CD4-positive, alpha-beta T cell treated with Interleukin-12 subunit alpha and Interleukin-12 subunit beta, for 1 hour (primary cell): ENCODE measurements at places on chromosomes 1 and 21.

GRCh38 chr1:113976609-113977278 is 2.5 kb upstream of the OLFML3 start:
- no peak for DNase-seq

DNA sequence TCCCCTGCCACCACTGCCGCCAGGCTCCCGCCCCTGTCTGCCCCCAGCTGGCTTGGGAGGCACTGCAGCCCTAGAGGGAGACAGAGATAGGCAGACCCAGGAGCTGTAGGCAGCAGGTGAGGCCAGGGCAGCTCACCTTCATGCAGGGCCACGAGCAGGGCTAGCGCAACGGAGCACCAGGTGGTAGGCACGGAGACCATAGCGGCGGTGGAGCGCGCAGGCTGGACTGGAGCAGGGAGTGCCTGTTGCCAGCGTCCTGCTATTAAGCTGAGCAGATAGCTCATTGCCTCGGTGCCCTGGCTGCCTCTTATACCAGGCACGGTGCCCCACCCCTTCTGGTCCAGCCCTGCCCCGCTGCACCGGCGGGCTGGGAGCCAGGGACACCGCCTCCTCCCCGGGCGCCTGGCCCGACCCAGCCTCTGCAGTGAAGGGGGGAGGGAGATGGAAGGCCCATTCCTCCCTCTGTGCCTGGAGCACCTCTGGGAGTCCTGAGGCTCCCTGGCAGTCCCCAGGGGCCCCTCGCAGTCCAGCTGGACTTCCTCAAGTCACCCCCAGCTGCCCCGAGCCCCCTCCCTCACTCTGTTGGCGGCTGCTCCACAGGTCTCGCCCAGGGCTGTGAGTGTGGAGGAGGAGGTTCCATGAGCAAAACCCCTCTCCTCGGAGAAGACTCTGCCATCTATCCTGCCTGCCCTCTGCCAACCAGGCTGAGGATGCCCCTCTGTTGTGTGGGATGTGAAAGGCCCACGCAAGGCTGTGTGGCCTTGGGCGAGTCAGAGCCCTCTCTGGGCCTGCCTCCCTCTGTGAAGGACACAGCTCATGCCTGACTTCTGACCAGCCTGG is at the start of gene EDN2:
Gene EDN2, minus strand, starts transcription at position 282 of the 840 bp plus-strand sequence. Its CDS starts 82 bp downstream, at position 200.
- no peak for DNase-seq

DNA sequence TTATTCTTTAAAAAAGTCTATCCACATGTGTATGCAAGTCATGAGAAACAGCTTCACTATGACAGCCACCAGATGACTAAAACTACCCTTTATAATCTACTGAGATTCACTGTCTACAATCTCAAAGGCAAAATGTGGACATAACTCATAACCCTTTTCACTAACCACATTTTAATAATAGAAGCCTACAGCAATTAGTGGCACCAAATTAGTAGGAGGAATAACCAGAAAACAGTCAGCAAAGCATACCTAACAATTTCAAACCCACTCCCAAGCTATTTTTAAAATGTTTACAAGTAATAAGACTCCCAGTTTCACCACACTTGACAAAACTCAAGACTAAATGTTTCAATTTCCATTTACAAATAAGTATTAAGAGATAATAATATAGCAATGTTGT is 442.9 kb downstream of the PTPRC start:
- DNase-seq: no peak

DNA sequence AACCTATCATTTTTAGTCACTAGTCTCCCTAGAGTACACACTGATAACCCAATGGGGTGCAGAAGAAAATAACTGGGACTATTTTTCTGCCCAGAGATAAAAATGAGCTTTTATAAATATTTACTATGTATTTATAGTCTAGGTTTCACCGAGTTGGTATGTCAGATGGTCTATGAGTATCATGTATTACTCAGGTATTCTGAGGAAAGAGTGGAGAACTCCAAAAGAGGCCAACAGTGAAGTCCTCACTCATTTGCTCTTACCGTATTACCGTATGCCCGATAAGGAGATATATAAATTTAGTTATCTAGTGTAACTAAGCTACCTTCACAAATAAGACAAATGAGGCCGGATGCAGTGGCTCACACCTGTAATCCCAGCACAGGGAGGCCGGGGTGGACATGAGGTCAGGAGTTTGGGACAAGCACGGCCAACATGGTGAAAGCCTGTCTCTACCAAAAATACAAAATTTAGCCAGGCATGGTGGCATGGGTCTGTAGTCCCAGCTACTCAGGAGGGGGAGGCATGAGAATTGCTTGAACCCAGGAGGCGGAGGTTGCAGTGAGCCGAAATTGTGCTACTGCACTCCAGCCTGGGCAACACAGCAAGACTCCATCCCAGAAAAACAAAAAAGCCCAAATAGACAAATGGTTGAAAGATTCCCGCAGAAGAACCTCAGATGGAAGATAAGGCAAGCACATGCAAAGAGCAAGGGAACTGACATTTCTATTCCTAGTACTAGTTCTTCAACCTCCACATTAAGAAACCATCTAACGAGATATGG is 15.6 kb downstream of the CSDE1 start:
- DNase-seq: no peak

GRCh38 chr21:17903029-17903806 is 84.1 kb upstream of the C21orf91 start:
- peak; percentile 62 for DNase-seq

GRCh38 chr1:209662879-209663327 is 10.7 kb upstream of the LAMB3 start:
- DNase-seq: no peak

GRCh38 chr1:158461534-158461933 is at the start of gene OR10K1:
TSS of gene OR10K1 (plus strand) at chr1:158461834. CDS start at chr1:158465562, 3,728 bp downstream.
- no peak for DNase-seq

GRCh38 chr21:37821786-37822450 is 94.3 kb downstream of the KCNJ6 start:
- DNase-seq: no peak
